ENCODE measurements at places on chromosomes 16 and 17.

GRCh38 chr16:75092777-75093176 lies 23.8 kb downstream of the LDHD start:
- peaks cover 26% of the 10 kb centered on the region for H3K4me1 ChIP-seq
- no peaks in the 10 kb centered on the region for H3K36me3 ChIP-seq
- no peak overlapping the region for H3K27ac ChIP-seq
- no peak for DNase-seq
- H3K27me3 ChIP-seq: no peaks in the 10 kb centered on the region

DNA sequence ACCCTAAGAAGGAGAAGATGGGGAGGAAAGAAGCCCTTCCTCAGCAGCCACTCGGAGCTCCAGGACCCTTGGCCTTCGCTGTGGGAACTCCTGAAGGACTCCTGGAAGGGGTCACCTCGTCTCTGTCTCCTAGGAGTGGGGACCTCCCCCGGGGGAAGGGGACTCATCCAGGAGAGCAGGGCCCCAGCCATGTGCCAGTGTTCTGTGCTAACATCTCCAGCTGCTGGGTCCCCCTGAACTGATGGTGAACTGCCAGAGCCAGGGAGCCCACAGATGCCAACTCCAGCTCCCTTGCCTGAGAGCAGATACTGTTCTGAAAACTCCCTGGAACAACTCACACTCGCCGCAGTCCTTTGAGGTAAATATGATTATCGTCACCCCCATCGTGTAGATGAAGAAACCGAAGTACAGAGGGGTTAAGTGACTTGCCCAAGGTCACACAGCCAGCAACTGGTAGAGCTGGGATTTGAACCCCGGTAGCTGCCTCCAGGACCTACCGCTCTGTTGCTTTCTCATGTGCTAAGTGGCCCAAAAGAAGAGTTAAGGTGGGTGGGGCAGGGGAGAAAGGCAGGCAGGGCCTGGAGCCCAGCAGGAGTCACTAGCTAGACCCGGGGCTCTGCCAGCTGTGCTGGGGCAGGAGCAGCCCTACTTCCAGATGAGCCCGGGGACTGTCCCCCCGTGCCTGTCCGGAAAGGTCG lies 10.5 kb downstream of the TIMM22 start:
- DNase-seq: no peak
- H3K27me3 ChIP-seq: no peaks in the 10 kb centered on the region
- peaks cover 2% of the 10 kb centered on the region for H3K36me3 ChIP-seq
- H3K4me3 ChIP-seq: no peak overlapping the region

GRCh38 chr17:17102176-17102575 lies 59.9 kb downstream of the MPRIP start:
- H3K36me3 ChIP-seq: peaks cover 88% of the 10 kb centered on the region
- no peaks in the 10 kb centered on the region for H3K4me1 ChIP-seq
- no peak overlapping the region for H3K4me3 ChIP-seq
- H3K27me3 ChIP-seq: no peaks in the 10 kb centered on the region
- no peak overlapping the region for H3K27ac ChIP-seq
- no peak for DNase-seq

DNA sequence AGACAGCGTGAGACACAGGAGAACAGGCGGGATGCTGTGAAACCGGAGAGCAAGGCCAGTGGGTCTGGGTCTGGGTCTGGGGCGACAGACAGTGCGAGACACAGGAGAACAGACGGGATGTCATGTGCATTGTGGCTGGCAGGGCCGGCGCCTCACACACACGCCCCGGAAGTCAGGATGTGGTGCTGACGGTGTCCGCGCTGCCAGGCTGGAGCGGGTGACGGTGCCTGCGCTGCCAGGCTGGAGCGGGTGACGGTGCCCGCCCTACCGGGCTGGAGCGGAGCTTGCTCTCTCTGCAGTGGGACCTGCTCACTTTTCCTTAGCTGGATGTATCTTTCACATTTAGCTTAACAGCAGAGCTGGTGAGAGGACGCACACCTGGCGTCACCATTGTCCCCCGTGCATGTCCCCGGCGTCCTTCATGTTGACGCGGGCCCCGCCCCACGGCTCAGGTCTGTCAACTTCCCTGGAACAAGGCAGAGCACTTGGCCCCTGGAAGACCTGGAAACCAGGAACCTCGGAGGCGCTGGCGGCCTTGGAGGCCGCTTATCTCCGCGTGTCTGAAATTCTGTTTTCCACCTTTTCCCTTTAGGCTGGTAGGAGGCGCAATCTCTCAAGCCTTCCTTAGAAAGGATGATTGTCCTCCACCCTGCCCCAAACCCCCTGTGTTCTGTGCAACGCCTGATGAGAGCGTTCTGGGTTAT lies 43.0 kb upstream of the ZNF750 start:
- DNase-seq: no peak
- peaks cover 24% of the 10 kb centered on the region for H3K4me1 ChIP-seq
- no peaks in the 10 kb centered on the region for H3K27me3 ChIP-seq
- no peak overlapping the region for H3K27ac ChIP-seq
- no peaks in the 10 kb centered on the region for H3K36me3 ChIP-seq
- H3K4me3 ChIP-seq: no peak overlapping the region

GRCh38 chr17:73067075-73067474 lies 25.4 kb downstream of the SLC39A11 start:
- no peak for DNase-seq
- H3K4me3 ChIP-seq: no peak overlapping the region
- H3K36me3 ChIP-seq: 0 out of 2 replicates have a peak, but pooled peaks cover 5% of the 10 kb centered on the region
- H3K27ac ChIP-seq: no peak overlapping the region

DNA sequence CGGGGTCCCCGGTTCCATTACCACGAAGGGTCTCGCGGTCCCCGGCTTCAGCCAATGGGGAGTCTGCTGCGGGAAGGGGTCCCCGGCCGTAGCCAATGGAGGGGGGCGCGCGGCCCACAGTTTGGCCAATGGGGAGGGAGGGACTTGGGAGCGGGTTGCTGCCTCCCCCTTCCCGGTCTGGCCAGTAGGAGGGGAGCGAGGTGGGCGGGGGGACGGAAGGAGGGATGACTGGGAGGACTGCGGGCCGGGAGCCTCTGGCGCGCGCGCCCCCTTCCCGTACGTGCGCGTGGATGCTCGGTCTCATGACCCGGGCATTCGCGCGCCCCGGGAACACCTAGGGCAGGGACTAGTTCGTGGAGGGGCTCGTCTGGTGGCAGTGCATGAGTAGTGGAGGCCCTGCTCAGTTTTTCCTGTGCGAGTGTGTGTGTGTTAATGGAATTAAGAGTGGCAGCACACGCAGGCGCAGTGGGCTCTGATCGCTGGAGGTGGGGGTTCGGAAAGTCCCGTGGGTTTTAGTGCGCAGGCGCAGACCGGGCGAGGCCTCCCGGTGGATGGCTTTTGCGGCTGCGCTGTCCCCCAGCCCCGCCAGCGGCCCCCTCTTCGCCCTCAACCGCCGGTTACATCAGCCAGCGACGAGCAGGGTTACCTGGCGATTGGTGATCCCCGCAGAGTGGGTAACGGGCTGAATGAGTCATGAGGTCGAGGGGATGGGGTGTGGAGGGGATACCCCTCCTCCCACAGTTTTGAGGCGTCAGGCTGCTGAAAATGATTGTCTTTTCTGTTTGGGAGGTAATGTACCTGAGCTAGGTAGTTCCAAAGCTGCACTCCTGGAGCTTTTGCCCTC lies 1.3 kb downstream of the ATXN2L start:
- H3K4me3 ChIP-seq: peak overlapping the region; percentile 96
- no peaks in the 10 kb centered on the region for H3K27me3 ChIP-seq
- H3K27ac ChIP-seq: peak overlapping the region; percentile 86

- H3K4me1 ChIP-seq: no peaks in the 10 kb centered on the region
- H3K36me3 ChIP-seq: no peaks in the 10 kb centered on the region
- H3K27ac ChIP-seq: no peak overlapping the region
- peak; percentile 14 for DNase-seq
Measured at GRCh38 chr16:22670551-22671041, 143.4 kb upstream of the HS3ST2 start.

DNA sequence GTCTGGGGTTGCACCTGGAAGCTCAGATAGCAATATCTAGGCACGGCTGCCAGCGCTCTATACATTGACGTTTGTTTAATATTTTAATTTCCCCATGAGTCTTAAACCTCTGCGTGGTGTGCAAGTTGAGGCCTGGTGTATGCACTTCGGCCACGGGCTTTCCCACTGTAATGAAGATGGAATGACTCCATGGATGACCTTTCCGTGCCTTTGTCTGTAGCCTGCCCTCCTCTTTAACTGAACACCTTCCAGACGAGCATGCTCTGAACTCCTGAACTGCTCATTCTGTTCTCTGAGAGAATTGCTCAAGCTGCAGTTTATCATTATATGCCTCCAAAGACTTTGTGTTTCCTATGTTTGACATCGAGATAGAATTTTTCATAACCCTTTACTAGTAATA lies 438.8 kb downstream of the WWOX start:
- H3K4me3 ChIP-seq: no peak overlapping the region
- no peaks in the 10 kb centered on the region for H3K27me3 ChIP-seq
- no peaks in the 10 kb centered on the region for H3K36me3 ChIP-seq
- H3K27ac ChIP-seq: no peak overlapping the region

- H3K27me3 ChIP-seq: no peaks in the 10 kb centered on the region
- H3K4me1 ChIP-seq: peaks cover 8% of the 10 kb centered on the region
- no peaks in the 10 kb centered on the region for H3K36me3 ChIP-seq
- H3K4me3 ChIP-seq: peak overlapping the region; percentile 78
Measured at GRCh38 chr16:48384520-48385252, 527 bp downstream of the SIAH1 start.

DNA sequence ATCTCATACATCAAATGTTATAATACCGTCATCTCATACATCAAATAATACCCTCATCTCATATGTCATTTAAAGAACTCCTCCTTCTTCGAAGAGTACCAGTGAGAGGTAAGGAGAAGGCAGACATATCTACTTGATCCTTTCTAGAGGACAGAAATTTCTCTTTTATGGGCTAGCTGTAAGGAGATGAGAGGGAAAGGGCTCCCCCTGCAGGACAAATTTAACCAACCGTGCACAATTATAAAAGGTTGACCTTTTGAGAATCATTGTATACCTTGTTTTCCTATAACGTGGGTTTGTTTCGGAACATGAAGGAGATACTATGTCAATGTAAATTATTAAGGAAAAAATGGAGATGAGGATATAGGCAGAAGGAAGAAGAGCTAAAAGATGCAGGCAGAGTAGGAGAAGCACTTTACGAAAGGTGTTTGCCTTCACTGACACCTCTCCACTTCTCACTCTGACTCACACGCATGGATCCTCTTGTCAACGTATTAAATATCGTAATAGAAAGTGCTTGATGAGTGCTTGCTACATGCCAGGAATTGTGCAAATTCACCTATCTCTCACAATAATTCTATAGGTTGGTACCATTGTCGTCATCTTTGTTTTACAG lies 465.9 kb upstream of the ERCC4 start:
- H3K27me3 ChIP-seq: no peaks in the 10 kb centered on the region
- no peaks in the 10 kb centered on the region for H3K4me1 ChIP-seq
- no peaks in the 10 kb centered on the region for H3K36me3 ChIP-seq
- no peak overlapping the region for H3K4me3 ChIP-seq
- no peak overlapping the region for H3K27ac ChIP-seq

- no peaks in the 10 kb centered on the region for H3K36me3 ChIP-seq
- H3K27ac ChIP-seq: no peak overlapping the region
Measured at GRCh38 chr16:8694795-8695728, 20.6 kb downstream of the ABAT start.

DNA sequence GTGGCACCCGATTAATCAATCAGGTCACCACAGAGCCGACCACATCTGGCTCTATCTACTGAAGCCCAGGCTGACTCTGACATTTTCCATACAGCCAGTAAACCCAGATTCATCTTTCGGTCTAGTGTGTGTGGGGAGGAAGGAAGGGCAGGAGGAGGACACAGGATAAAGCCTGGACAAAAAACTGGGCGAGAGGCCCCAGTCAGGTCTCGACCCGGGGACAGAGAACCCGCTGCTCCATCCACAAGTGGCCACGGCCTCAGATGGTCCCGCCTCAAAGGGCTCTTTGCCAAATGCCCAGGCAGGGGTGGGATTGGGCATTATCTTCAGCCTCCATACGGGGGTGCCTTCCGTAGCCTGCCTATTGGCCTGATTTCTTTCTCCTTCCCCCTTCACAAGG lies 7.8 kb downstream of the ABR start:
- no peak for DNase-seq
- no peaks in the 10 kb centered on the region for H3K27me3 ChIP-seq
- no peaks in the 10 kb centered on the region for H3K36me3 ChIP-seq
- no peaks in the 10 kb centered on the region for H3K4me1 ChIP-seq
- H3K4me3 ChIP-seq: no peak overlapping the region
- no peak overlapping the region for H3K27ac ChIP-seq

GRCh38 chr17:72169823-72170222 lies 49.0 kb downstream of the SOX9 start:
- no peak for DNase-seq
- no peak overlapping the region for H3K4me3 ChIP-seq
- H3K36me3 ChIP-seq: no peaks in the 10 kb centered on the region
- H3K4me1 ChIP-seq: no peaks in the 10 kb centered on the region

GRCh38 chr17:14815079-14815478 lies 450.0 kb downstream of the PMP22 start:
- H3K4me1 ChIP-seq: no peaks in the 10 kb centered on the region
- peak; percentile 43 for DNase-seq
- no peak overlapping the region for H3K27ac ChIP-seq
- no peak overlapping the region for H3K4me3 ChIP-seq
- H3K27me3 ChIP-seq: peaks cover 5% of the 10 kb centered on the region
- H3K36me3 ChIP-seq: no peaks in the 10 kb centered on the region

Measured in PC-3 (cell line).